ENCODE measurements at places on chromosomes 3 and 15.

GRCh38 chr3:72887705-72888545 lies at the start of gene GXYLT2:
Gene GXYLT2, plus strand, starts transcription at chr3:72888046. Its CDS starts 188 bp downstream, at chr3:72888234.
- no peak for DNase-seq

DNA sequence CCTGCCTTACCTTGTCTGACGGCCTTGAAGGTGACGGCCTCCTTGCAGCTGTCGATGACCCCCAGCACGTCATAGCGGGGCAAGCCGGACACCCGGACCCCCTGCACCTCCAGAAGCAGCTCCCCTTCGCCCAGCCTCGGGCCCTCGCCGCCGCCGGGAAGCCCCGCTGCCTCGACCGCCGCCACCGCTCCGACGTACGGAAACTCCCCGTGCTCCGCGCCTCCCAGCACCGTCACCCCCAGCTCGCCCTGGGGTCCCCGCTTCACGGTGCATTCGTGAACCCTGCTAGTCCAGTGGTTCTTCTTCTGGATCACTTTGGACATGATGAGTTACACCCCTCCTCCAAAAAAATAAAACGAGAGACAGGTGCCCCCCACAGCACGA lies 740 bp downstream of the MAGI1 start:
- DNase-seq = no peak

DNA sequence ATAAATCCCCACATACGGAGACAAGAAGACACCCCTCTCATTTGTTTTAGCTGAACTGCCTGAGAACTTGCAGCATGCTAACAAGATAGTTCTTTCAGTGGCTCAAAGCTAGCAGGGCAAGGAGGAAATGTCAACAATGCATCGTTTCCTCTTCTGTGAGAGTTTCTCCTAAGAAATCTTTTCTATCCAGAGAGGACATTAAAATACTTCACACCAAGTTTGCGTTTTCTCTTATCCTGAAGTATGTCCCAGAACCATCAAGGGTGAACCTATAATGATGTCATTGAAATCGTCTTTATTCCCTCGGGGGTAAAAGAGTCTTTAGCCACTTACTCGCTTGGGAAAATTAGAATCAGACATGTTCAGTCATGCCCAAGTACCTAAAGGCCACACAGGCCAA lies 541.7 kb upstream of the MDFIC2 start:
- DNase-seq = no peak

DNA sequence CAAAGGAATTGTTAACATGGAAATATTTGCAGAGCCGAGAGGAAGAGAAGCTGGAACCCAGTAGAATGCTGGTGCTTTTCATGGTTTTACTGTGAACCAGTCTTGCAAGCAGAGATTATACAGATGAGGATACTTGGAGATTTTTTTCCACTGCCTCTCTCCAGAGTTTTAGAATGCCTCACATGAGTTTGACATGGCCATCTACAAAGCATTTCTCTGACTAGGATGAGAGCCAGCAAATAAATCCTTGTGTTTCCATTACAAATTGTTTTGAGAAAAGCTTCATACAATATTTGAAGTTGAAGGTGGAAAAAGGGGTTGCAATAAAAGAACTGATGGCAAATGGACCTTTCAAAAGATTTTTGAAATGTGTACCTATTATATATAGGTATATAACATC lies 45.0 kb upstream of the GAP43 start:
- DNase-seq = no peak

DNA sequence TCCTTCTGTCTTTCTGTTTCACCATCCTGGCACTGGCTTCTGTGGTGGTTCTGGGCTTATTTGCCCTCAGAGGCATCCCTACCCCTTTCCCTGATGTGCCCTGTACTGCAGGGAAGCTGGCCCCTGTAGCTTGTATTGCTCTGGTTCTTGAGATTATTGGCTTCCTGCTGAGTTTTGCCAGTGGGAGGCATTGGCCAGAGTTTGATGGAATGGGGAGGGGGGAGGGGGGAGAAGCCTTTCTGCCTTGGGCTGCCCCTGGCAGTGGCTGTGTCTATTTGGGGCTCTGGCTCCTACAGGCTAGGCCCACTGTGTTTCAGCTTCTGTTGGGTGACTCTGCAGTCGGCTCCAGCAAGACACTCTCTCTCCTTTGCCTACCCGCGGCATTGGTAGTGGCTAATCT lies 41.6 kb upstream of the SEMA6D start:
- no peak for DNase-seq

DNA sequence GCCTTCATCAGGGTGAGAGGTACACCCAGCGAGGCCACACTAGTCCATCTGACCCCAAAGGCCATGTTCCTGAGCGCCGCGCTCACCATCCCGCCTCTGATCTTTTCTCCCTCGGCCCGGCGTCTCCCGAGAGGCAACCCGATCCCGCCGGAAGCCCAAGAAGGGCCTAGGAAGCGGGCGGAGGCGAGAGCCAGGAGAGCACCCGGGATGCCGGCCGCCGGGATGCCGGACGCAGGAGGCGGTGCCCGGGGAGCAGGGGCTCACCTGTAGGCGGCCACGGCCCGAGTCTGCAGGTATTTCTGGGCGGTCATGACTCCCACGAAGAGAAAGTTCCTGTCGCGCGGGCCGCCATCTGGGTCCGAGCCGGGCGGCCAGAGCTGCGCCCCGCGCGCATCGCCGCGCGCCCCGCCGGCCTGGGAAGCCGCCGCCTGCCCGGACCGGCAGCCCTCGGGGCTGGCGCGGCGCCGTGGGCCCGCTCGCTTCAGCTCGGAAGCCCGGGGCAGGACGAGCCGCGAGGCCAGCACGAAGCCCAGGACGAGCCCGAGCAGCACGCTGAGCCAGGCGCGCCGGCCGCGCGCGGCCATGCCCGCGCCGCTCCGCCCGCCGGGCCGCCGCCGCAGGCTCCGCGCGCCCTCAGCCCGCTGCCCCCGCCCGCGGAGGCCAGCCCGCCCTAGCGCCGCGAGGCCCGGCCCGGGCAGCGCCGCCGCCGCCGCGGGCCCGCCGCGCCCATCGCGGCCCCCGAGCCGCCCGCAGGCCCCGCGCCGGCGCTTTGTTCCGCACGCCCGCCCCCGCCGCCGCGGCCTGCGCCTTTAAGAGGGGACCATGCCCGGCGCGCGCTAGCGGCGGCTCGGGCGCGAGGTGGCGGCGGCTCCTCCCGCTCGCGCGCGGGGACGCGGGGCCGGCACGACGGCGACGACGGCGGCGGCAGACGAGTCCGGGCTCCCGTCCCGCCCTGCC lies 697 bp downstream of the CHSY1 start:
- no peak for DNase-seq

DNA sequence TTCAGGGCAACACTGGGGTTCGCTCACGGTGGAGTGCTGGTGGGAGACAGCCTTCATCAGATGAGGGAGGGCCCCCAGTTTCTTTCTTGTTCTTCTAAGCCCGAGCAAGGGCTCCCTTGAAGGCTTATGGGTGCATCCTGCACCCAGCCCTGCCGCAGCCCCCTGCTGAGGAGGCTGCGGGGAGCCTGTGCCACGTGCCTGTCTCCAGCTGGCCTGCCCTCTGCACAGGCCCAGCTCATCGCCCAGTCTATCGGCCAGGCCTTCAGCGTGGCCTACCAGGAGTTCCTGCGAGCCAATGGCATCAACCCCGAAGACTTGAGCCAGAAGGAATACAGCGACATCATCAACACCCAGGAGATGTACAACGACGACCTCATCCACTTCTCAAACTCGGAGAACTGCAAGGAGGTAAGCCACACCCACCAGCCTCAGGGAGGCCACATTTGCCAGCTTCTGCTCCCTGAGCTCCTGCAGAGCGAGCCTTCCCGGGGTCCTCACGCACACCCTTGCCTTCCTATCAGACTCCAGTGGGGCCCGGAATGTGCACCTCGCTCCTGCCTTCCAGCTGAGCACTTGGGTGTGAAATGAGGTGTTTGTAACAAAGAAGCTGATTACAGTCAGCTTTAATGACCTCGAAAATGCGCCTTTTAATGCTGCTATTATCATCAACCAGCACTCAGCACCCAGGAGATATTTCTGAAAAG lies 164.3 kb downstream of the NSMCE3 start:
- no peak for DNase-seq

DNA sequence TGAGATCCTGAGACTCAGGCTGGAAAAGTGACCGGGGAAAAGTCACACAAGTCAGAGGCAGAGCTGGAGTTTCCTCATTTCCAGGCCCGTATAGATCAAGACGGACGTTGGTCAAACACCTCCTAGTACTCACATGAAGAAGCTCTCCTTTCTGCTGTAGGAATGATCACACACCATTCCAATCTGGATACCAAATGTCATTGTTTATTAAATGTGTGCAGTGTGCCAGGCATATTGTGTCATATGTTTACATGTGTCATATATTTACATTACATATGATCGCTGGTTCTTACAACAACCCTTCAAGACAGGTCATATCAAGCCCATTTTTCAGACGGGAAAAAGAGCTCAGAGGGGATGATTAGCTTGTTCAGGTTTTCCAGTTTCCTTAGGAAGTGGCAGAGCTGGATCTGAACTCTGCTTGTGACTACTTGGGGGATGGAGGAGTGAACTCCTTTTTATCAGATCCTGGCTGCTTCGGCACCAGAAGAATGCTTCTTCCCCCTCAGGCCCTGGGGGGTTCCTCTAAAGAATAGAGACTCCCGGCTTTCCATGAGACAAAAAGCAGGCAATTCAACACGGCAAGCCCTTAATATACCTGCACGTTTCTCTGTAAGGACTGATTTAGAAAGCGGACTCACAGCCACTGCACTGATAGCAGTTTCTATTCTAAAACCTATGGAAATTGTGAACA lies 41.9 kb downstream of the FAM43A start:
- peak; percentile 54 for DNase-seq

DNA sequence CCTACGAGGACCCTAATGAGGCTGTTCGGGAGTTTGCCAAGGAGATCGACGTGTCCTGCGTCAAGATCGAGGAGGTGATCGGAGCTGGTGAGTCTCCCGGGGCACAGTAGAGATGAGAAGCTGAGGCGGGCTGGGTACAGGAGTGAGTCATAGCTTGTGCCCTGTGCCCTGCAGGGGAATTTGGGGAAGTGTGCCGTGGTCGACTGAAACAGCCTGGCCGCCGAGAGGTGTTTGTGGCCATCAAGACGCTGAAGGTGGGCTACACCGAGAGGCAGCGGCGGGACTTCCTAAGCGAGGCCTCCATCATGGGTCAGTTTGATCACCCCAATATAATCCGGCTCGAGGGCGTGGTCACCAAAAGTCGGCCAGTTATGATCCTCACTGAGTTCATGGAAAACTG lies 17.9 kb downstream of the EPHB3 start:
- DNase-seq = no peak

DNA sequence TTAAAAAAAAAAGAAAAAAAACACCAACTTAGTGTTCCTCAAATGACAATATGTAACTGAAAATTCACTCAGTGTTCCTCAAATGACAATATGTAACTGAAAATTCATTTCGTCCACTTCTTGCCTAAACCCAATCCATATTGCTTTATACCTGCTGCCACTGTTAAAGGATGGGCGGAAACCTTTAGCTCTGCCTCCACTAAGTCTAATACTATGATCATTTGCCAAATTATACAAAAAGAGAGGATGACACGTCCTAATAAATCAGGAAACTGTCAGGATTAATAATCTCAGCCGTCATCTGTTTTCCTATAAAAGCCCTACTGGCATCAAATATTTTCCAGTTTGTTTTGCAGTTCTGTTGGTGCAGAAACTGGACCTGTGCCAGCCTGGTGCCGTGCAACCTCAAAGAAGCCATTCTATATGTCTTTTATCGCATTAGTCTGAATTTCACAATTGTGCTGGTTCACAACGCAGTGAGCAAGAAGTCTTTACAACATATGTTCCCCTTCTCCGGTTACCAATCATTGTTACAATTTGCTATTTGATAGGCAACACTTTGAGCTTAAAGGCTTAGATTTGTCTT lies 160.4 kb upstream of the KCNH8 start:
- peak; percentile 43 for DNase-seq

- no peak for DNase-seq
Observed at GRCh38 chr15:96089405-96090058, 241.0 kb upstream of the NR2F2 start.

GRCh38 chr15:66936109-66936860 lies 129.1 kb upstream of the SMAD3 start:
- peak; percentile 82 for DNase-seq

Data from NCI-H1694 treated with DMSO at 0.1 percent for 48 hours (cell line).